ENCODE measurements at places on chromosomes 7 and 10. TPM values are rescaled to one million over a fixed set of nuclear protein-coding genes. Genes with fewer than 3 reads are reported as not detected.

PIK3AP1 gene
- total RNA-seq: under 0.01 TPM

RBM28 gene
- 17.6 TPM for total RNA-seq

STAMBPL1 gene
- 64.6 TPM for total RNA-seq

PLXNA4 gene
- total RNA-seq: 2.0 TPM

NIPSNAP2 gene
- 31.7 TPM for total RNA-seq

Data from aortic smooth muscle cell (primary cell).